ENCODE measurements at places on chromosomes 1 and 21.

DNA sequence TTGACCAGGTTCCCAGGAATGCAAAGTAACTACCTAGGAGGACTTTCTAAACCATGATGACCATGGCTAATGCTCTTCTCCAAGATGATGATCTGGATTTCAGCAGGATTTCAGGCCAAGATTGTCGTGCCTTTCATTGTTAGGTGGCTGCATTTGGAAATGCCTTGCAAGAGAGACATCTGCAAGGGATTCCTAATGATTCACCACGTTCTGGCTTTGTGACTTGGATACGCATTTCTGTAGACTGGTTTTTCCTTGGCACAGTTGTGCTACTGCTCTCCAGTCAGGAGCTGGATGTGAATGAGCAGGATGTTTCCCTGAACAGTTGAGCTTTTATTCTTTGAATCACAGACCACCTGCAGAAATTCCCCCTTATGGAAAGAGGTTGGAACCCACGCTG, 212.4 kb downstream of the BACH1 start:
- DNase-seq, result no peak

DNA sequence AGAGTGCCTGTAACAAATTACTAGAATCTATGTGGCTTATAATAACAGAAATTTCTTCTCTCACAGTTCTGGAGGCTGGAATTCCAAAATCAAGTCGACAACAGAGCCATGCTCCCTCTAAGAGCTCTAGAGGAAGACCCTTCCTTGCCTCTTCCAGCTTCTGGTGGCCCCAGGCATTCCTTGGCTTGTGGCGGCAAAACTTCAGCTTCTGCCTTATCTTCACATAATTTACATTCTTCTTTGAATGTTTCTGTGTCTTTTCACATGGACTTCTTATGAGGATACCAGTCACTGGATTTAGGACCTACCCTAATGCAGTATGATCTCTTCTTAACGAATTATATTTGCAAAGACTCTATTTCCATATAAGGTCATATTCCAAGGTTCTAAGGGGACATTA, 324.4 kb downstream of the PCP4 start:
- DNase-seq, result no peak

DNA sequence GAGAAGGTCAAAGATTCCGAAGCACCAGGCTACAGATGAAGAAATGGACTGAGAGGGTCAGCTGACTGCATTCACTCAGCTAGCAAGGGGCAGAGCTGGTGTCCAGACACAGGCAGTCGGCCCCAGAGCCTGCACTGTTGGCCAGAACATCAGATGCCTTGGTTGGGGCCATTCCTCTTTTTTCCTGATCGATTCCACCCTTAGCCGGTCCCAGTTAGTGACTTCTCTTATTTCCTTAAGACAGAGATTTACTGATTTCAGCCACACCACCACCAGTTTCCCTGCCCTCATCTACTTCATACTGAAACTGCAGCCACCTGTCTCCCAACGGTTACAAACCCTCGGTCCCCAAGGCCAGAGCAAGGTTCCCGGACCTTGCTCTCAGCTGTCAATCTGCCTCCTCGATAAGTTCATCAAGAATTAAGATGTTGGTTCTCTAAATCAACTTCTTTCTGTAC, 11.5 kb downstream of the CD58 start:
- no peak for DNase-seq

- peak; percentile 33 for DNase-seq
Measured at GRCh38 chr1:207024202-207025145, 8.1 kb downstream of the C1orf116 start.
